ENCODE measurements at places on chromosomes 3 and 15. TPM values are rescaled to one million over a fixed set of nuclear protein-coding genes. Genes with fewer than 3 reads are reported as not detected.
A peak's percentile ranks its signal among the peaks of the same experiment; 100 is the strongest.

DNA sequence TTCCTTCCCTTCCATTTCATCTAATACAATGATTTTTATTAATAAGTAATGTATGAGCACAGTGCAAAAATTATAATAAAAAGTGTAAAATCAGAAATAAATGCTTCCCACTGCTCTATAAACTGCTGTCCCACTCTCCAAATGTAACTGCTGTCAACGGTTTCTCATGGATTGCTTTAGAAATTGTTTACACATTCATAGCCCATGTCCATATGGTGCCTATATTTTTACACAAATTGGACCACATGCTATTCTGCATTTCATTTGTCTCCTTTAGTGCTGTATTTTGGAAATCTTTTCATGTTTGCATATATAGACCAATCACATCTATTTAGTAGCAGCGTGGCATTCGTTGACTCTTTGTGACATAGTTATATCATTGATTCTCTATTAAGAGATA is 164.7 kb upstream of the SLCO3A1 start:
- no peak for DNase-seq

DNA sequence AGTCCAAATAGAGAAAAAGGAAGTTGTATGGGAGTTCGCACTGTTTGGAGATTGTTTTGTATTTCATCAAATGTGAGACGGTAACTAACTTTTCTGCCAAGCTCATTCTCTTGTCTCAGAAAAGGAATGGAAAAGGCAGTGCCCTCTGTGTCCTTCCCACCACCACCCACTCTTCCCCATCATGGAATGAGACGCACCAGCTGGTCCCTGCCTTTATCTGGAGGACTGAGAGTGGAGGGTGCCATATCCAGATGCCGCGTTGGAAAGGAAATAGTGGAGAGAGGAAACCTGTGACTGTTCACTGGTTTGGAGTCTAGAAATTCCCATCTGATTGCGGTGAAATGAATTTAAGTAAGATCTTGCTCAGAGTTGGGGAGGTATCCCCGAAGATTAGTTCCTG is 3.7 kb upstream of the CCK start:
- DNase-seq = no peak

DNA sequence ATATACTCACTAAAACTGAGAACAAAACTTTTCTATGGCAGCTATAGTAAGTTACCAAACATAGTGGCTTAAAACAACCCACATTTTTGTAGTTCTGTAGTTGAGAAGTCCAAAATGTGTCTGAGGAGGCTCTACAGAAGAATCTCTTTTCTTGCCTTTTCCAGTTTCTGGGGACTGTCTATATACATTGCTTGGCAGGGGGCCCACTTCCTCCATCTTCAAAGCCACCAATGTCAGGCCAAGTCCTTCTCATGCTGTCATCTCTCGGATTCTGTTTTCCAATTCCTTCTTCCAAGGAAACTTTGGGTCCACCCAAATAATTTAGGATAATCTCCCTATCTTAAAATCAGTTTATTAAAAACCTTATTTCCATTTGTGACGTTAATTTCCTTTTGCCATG is 92.7 kb downstream of the DLG1 start:
- no peak for DNase-seq

DNA sequence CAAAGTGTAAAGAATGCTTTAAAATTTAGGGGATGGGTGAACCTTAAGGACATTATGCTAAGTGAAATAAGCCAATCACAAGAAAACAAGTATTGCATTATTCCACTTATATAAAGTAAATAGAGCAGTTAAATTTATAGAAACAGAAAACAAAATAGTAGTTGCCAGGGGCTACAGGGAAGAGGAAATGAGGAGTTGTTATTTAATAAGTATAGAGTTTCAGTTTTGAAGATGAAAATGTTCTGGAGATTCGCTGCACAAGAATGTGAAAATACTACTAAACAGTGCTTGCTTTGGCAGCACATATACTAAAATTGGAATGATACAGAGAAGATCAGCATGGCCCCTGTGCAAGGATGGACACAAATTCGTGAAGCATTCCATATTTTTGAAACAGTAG is 32.0 kb downstream of the DNAH12 start:
- peak; percentile 14 for DNase-seq

DNA sequence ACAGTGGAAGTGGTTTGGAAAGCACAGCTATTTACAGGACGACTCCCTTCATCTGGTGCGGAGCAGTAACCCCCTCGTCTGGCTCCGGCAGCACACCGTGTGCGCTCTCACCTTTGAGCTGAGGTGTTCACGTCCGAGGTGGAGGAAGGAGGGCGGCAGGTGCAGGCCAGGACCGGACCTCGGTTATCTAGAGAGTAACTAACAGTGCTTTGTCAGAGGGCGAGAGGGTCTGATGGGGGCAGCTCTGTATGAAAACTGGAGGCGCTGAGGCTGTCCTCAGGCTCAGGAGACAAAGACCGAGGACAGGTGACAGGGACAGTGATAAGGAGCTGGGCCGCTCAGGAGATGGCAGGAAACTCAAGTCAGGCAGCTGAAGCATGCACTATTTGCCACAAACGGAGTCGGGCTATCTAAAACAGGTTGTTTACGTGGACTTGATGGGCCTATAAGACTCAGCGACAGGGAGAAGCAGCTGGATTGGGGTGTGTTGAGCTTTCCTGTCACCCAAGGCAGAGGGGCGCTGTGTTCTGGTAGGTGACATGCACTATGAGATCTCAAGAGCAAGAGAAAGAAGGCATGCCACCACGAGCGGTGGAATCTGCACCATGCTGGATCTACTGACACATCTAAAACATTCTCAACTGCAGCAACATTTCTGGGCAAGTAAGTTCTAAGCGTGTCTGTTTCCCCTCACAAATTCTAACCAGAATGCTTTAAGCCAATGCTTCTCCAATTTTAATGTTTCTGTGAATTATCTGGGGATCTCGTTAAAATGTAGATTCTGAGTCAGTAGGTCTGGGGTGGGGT is 155.2 kb downstream of the XXYLT1 start:
- DNase-seq = no peak

- DNase-seq = peak; percentile 86
Measured at GRCh38 chr3:173138026-173138425, 3.0 kb downstream of the SPATA16 start.

XCR1 gene
- not detected for total RNA-seq

ADGRG7 gene
- 0.35 TPM for total RNA-seq

Measured in renal cortical epithelial cell (primary cell).